Stimulated activated CD4-positive, alpha-beta T cell treated with anti-CD3 and anti-CD28 coated beads, Interleukin-4, amount 100 ng/mL, for 4 hours (primary cell): ENCODE measurements at places on chromosomes 2 and 18.
A peak's percentile ranks its signal among the peaks of the same experiment; 100 is the strongest.

DNA sequence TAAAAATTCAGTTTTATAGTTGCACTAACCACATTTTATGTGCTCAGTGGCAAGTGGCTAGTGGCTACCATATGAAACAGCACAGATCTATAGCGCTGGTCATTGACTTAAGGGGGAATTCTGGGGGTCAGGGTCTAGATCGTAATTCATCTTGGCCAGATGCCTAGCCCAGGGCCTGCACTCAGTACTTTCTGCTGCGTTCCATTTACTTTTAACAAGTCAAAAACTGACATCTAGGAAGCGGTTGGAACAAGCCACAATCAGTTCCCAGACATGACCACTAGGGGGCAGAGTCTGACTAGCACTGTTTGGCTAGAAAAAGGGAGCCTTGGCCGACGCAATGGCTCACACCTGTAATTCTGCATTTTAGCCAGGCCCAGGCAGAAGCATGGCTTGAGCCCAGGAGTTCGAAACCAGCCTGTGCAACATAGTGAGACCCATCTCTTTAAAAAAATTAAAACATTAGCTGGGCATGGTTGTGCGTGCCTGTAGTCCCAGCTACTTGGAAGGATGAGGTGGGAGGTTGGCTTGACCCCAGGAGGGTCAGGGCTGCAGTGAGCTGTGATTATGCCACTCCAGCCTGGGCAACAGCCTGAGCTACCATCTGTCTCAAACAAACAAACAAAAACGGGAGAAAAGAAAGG, 9.0 kb upstream of the TMBIM1 start:
- peak; percentile 76 for DNase-seq

GRCh38 chr2:141195087-141195486, 935.7 kb downstream of the LRP1B start:
- no peak for DNase-seq

DNA sequence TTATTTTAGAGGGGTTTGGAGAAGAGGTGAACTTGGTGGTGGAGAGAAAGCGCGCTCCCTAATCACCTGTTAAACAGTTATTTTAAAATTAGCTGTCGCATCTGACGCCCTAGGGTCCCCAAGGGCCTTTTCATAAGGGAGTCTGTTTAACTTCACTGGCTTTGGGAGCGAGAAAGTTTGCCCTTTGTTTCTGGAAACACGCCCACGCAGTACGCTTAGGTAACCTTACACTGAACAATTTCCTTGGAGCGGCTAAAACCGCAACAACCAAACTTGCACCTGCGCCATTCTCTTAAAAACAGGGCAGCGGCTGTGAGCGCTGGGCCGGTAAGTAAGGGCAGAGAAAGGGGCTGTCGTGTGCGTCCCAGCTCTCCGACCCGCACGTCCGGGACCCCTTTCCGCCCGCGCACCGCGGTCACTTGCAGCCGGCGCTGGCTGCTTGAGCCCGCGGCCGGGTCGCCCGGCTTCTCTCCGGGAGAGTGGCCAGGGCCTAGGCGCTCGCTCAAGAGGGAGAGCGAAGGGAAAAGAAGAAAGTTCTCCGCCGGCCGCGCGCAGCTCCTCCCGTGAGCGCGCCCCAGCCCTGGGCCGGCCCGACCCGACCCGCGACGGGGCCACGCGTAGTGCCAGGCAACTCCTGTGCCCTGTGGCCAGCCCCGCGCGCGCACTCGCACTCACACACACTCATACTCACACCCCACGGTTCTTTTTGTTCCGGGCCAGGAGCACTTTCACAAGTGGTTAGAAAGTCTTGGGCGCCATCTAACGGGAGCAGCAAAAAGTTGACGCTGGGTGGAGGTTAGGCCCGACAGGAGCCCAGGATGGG, 19.2 kb downstream of the POU3F3 start:
- peak; percentile 25 for DNase-seq

DNA sequence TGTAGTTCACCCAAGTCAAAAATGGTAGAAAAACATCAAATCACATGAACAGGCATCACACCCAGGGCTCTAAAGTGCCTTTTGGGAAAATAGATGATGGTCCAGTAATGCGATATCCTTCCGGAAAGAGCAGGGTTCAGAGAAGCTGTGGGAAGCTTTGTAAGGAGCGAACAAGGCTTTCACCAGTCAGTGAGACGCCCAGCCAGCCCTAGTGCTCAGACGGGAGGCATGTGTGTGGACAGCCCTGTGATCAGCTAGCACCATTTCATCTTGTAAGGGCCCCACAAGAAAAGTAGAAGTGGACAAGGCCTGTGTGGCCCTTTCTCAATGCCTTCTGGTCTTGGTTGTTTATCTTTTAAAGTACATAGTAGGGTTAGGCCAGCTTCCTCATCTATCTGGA, 76.1 kb downstream of the SMIM21 start:
- no peak for DNase-seq

- DNase-seq, result no peak
Observed at GRCh38 chr2:17373041-17373440, 145.2 kb downstream of the RAD51AP2 start.

DNA sequence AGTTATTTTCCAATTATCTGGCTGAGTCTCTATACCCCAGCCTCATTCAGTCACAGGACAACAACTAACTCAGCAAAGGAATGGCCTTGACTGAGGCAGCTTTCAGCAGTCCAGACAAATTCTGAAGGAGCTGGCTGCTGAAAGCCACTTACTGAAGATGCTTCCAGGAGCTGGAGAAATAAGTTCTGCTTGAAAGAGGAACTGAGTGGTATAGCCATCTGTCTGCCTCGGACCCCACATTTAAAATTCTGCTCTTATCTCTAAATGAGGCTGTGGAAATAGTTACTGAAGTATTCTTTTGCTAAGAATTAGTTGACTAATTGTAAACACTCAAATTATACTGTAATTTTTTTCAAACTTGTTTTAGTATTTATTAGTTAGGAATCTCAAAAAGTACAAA, 9.1 kb upstream of the GPD2 start:
- no peak for DNase-seq

DNA sequence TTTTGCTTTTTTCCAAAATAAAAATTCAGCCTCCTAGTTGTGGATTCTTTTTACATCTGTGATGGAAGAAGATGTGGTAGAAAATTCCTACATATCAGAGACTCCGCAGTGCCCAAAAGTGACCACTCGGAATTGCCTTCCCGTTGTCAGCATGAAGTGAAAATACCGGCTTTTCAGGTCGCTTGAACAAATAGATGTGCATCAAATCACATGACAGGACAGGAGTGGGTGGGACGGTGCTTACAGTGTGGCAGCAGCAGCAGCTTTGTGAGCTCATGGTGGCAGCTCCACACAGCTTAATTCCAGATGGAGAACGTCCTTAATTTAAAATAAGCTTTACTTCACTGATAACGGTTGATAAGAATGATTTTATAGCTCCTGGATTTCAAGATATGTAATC, 20.3 kb downstream of the SALL3 start:
- no peak for DNase-seq

DNA sequence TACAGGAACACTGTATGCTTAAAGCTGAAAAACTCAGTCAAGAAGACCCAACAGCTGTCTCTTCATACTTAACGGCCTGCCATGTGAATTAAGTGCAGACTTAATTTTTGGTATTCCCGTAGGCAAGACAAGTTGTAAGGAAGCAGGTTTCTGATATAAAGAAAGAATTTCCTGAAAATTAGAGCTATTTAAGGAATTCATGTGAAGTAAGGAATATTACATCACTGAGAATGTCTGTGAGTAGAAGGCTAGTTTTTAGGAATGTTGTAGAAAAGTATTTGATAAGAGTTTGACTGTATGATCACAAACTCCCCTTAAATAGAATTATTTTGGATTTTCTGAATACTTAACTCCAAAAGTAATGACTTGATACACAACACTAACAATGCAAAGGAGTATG, 51.0 kb downstream of the WDR33 start:
- no peak for DNase-seq

- no peak for DNase-seq
Observed at GRCh38 chr2:219521066-219521880, 7.0 kb downstream of the ASIC4 start.

- DNase-seq, result no peak
Observed at GRCh38 chr2:8568543-8569302, 113.1 kb upstream of the ID2 start.

- peak; percentile 39 for DNase-seq
Observed at GRCh38 chr2:152716805-152717227, 445 bp downstream of the PRPF40A start.

- DNase-seq, result peak; percentile 36
Observed at GRCh38 chr2:216404010-216404618, 8.2 kb upstream of the SMARCAL1 start.

DNA sequence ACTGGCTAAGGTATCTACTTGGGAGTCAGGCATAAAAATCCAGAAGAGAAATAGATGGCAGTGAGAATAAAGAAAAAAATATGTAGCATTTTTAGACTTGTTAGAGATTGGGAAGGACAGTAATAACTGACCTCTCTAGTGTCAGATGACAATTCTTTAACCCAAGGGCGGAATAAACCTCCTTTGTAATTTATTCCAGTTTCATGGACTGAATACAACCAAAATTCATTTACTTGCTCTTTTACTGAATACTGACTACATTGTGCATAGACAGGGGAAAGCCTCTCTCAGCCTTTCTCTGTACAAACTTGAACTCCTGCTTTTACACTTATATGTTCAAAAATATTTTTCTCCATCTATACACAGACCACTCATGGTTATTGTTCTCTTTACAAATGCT, 475.3 kb upstream of the RAB12 start:
- DNase-seq, result no peak

DNA sequence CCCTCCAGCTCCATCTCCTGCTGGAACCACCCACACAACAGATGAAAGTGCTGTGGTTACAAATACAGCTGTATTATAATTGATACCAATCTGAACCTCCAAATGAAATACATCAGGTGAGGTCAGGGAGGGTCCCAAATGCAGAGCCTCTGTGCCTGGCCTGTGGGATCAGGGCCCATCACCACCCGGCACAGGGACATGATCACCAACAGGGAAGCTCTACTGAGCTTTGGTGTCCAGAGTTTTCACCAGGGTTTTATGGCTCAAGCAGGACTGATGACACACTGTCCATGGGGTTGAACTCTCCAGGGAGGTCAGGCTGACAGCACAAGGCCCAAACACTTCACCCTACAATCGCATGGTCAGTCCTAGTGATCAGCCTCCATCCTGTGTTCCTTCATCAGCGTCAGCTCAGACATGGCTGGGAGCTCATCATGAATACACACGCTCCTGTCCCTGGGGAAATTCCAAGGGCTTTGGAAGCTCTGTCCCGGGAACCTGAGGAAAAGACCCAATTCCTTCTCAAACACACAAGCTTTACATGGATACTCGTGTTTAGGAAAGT, 3.9 kb upstream of the PXDN start:
- DNase-seq, result no peak

DNA sequence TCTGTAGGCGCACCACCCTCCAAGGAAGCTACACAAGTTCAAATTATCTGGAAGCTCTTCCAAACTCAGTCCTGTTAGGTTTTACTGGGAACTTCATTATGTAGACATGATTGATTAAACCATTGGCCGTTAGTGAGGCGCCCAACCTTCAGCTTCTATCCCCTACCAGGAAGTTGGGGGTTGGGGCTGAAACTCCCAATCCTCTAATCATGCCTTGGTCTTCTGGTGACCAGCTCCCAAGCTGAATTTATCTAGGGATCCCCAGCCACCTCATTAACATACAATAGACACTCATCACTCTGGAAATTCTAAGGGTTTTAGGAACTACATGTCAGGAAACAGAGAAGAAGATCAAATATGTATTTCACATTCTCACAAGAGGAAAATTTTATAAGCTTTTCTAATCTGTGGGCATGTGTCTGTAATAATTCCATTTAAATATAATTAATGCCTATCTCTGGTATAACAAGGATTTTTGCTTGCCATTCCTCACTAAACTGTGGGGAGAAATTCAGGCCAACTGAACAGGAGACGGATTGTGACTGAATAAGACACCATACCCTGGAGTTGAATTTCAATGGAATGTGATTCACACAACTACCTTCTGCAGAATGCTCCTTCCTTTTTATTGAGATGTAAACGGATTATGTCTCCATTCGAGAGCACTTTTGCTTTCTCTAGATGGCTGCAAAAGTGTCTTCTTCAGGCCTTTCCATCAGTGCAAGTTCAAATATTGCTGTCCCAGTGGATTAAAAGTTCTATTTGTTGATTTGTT, 328.6 kb downstream of the LRRTM1 start:
- DNase-seq, result no peak

GRCh38 chr2:136077107-136077506, 40.8 kb downstream of the CXCR4 start:
- no peak for DNase-seq

DNA sequence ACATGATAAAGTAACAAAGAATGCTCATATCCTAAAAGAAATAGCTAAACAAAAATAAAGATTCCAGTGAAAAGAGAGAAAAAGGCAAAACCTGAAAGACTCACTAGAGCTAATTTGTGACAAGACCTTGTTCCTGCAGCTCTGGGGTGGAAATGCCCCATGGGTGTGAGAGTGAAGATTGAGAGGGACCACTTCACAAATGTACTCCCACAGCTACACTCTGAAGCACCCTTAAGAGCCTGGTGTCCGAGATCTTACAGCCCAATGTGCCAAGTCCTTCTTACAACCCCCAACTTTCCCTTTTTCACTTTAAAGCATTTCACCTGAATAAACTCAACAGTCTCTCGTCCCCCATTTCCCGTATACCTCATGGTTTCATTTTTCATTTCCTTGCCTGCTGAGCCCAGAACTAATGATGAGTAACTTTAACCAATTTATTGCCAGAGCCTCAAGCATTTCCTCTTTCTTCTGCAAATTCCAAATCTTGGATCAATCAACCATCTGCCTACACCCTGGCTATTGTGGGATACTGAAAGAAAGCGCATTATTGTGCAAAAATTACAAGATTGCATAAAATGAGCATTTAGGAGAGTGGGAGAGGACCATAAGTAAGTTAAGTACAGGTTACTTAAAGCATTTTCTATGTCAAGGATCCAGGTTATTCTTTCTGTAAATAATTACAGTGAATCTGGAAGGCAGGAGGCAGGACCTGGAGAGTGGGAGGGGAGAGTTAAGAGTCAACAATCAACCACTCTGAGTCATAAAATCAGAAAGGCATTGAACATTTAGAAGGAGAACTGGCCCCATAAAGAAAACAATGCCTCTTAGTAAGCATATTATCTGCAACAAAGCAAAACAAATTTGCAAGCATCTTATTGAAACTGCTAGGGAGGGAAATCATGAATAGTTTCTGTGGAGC, 804.4 kb upstream of the CELF4 start:
- no peak for DNase-seq

DNA sequence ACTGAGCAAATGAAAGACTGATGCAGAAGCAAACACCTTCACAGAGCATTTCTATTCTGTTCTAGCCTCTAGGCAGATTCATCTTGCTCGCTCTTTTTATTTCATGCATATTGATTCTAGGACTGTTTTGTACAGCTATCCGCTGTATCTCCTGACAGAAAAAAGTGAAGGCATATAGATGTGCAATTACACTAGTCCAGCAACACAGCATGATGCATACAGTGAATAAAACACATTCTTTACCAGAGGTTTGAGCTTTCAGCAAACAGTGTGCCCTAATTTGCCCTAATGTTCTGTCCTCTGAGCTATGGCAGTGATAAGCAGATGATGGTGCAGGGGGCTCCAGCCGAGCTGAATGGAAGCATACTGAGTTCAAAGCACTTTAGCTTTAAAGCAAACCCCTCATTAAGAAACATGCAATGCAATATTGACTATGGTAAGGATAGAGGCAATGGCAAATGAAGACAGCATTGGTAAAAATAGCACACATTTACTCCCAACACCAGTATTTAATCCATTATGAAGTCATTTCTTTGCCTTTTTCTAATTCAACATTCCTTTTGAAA, 141.2 kb upstream of the RGPD4 start:
- no peak for DNase-seq

- DNase-seq, result no peak
Observed at GRCh38 chr2:79511320-79511951, 1.4 kb upstream of the CTNNA2 start.
